ENCODE measurements at places on chromosomes 6 and 20.

DNA sequence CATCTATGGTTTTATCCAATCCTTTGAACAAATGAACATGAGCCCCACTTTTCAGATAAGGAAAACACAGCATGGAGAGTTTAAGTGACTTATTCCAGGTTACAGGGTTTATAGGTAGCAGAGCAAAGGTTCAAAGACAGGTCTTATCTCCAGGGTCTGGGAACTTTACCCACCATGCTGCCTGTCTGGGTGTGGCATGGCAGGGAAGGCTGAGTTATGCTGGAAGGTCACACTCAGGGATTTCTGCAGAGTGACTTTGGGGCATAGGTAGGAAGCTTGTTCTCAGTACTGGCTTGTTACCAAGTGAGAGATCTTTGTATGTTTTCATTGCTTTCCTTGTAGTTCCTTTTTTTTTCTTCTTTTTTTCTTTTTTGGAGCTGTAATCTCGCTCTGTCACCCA, 1.8 kb downstream of the ZNF831 start:
- no peak for DNase-seq

DNA sequence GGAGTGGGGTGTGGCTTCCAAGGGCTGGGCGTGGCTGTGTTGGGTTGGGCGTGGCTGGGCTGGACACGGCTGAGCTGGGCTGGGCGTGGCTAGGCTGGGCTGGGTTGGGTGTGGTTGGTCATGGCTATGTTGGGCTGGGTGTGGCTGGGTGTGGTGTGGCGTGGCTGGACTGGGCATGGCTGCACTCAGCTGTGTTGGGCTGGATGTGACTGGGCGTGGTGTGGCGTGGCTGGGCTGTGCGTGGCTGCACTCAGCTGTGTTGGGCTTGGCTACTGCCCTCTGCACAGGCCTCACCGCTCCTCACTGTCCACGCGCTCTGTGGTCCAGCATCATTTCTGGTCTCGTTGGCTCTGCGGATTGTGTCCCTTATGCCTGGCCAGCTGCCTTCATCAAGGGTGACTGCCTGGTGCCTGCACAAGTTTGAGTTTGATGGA, 43.5 kb upstream of the SLCO4A1 start:
- DNase-seq = no peak

GRCh38 chr6:27829453-27830211, 82.6 kb downstream of the OR2B2 start:
- no peak for DNase-seq

DNA sequence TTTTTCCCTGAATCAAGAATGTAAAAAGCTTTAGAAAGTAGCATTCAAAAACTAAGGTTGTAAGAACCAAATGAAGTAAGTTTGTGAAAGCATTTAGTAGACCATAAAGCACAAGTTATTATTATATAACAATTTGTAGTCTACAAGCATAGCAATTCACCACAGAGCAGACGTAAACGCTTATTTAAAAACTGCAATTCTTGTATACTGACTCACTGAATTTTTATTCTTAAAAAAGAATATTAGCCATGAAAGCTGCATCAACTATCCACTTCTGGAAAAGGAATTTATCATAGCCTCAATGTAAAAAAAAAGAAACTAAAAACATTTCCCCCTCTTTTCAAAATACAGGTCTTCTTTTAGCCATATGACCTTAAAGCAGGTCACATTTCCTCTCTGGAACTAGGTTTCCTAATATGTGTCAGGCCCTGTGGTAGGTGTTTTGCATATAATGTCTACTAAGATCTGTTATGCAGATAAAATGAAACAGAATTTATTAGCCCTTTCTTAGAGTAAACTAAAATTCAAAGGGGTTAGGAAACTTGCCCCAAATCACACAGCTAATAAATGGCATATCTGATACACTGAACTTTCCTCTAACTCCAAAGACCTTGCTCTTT, 2.1 kb downstream of the MAP3K7 start:
- DNase-seq = no peak

- no peak for DNase-seq
These were observed at the start of gene ADGB for GRCh38 chr6:146598772-146599405. Gene ADGB (plus strand): TSS chr6:146598972. CDS start chr6:146599041, 69 bp downstream.

DNA sequence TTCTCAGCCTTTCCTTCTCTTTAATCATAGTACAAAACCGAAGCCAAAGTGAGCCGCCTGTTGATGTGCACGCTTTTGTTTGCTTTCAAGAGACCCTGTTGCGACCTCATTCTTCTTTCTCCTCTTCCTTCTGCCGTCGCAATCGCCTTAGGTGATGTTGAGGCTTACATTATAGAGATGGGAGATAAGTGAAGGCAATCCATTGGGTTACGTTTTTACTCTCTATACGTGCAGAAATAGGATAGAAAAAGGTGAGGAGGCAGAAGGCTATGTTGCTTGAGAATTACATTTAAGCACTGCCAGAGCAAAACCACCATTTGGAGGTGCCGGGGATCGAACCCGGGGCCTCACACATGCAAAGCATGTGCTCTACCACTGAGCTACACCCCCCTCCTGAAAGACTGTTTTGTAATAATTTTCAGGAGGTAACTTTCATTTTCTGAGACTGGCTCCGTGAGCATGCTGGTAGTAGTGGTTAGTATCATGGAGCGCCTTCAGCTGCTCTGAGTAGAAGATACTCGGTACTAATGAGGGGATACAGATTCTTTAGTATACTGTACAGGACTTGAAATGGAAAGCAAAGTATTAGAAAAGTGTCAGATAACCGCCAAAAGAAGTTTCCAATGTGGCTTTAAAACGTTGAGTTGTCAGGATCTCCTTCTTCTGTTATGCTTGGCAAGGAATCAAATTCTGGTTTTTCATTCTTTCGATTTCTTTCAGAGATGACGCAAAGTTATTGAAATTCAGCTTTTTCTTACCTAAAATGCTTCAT, 165.6 kb downstream of the TRIM27 start:
- DNase-seq = no peak

- DNase-seq = no peak
These were observed 193.3 kb downstream of the PHACTR1 start for GRCh38 chr6:12909833-12910232.

DNA sequence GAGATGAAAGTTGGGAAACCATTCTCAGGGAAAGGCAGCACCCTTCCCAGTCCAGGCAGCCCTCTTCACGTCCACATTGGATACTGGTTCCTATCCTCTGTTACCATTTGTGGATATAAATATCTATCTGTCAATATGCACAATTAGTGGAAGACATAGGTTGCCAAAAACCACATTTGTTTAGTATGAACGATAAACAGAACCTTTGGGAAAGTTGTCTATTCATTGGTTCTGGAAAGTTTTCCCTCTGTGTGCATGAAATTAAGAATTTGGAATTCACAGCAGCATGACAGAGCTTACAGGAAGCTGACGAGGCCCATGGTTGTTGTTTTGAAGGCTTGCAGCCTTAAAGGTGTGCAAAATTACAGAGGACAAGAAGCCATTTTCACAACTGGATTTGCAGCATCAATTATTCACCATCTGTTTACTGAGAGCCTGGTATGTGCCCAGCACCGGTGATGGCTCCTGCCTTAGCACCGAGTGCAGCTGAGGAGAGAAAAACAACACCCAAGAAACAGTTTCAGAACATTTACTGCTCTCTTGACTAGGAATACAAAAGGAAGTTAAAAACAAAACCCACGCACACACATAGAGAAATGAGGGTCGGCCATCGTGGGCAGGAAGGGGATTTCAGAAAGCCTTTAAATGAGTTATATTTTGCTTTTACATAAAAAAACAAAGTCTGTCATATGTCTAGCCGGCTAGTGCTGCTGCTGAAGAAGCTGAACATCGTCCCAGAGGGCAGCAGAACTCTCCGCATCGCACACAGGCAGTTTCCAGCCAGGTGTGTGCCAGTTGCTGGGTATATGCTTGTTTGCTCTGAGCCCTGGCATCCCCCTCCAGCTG, 319.6 kb downstream of the FARS2 start:
- peak; percentile 18 for DNase-seq

GRCh38 chr20:56608376-56608775, 20.7 kb upstream of the TFAP2C start:
- DNase-seq = no peak

DNA sequence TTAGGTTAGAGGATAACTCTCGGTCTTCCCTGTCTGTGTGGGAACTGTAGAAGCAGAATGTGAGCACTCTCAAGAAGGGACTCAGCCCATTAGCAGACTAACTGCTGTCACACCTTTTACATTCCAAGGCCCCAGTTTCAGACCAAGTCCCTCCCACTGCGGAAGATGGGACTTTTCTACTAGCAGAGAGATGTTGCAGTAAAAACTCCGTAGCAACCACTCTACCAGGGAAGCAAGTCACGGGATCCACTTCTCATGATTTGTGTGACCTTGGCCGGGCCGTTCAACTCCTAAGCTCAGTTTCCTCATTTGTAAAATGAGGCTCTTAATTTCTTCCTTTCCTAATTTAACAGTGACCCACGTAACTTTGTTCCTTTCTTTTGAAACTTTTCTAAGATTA, 77.1 kb upstream of the SLC4A11 start:
- no peak for DNase-seq

- no peak for DNase-seq
These were observed 5.9 kb downstream of the HSPA12B start for GRCh38 chr20:3738111-3739053.

GRCh38 chr6:135434991-135435390, 62.5 kb downstream of the AHI1 start:
- no peak for DNase-seq

GRCh38 chr6:140174524-140174923, 800.1 kb upstream of the CITED2 start:
- no peak for DNase-seq

GRCh38 chr6:159979136-159979874, 10.4 kb downstream of the IGF2R start:
- DNase-seq = peak; percentile 55

- DNase-seq = no peak
These were observed 10.8 kb upstream of the SNHG17 start for GRCh38 chr20:38445901-38446425.

DNA sequence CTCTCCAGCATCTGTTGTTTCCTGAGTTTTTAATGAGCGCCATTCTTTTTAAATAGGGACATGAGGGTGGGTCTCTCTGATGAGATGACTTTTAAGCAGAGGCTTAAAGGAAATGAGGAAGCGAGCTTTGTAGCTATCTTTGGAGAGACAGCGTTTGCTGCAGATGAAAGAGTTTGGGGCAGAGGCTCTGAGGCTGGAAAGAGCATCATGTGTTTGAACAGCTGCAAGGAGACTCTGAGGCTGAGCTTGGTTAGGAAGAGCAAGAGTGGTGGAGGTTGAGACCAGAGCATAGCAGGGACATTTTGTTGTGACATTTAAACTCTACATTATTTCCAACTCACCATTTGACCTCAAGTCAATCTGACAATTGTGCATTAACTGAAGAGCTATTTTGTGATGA, 38.3 kb upstream of the TMX4 start:
- DNase-seq = no peak

GRCh38 chr20:51360451-51361201, 181.9 kb downstream of the NFATC2 start:
- no peak for DNase-seq

DNA sequence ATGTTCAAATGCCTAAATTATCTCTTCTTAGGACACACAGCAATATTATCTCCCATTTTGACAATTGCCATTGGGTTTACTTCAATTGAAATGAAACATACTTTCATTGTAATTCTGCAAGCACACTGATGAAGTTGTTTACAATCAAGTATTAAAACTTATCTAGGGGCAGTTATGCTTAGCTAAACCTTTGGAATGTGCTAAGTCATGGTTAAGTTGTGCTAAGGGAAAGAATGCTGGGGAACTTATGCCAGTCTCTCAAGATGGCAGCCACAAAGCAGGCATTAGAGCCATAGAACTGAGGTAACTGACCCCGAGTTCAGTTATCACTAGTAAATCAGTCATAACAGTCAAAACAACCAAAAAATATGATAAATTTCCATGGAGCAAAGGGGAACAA, 59.1 kb upstream of the NT5E start:
- no peak for DNase-seq

- DNase-seq = peak; percentile 20
These were observed 267.9 kb downstream of the ADGRG6 start for GRCh38 chr6:142569676-142570075.

GRCh38 chr6:166573511-166574216, 12.8 kb downstream of the RAMACL start:
- no peak for DNase-seq

GRCh38 chr20:45405571-45406259, 2.4 kb upstream of the DBNDD2 start:
- DNase-seq = no peak

DNA sequence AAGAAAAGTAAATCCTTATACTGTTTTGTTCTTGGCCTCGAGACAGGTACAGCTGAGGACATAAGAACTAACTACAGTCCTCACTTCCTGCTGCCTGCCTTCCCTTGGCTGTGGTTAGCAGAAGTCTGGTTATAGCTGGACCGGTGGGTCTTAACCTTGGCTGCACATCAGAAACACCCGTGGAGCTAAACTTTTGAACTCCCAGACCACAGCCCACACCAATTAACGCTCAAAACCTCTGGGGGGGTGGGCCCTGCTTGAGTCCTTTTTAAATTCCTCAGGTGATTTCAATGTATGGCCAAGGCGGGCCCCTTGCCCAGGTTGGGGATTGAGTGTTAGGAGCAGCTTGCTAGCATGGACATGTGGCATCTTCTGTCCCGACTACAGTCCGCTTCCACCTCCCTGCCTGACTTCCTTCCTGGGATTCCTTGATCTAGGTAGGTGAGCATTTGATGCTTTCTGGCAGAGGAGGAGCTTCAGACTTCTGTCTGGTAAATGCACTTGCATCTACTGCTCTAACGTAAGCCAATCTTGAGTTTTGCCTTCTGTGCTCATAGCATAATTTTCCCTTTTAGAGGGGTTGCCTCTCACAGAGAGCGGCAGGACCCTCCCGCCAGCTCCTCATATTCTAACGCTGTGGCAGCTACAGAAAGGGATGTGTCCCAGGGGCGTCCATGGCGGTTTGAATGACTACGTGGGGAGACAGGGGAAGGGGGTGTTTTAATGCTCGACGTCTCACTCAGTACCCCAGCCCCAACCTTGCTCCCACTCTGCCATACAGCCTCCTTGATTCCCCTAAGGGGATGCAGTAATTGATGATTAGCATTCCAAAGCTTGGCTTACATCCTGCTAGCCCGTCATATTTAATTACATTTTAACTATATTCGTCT, 390.1 kb downstream of the ZFAND3 start:
- DNase-seq = no peak

GRCh38 chr6:166613027-166613426, 14.0 kb downstream of the RPS6KA2 start:
- no peak for DNase-seq

GRCh38 chr6:24251339-24251738, 106.5 kb downstream of the DCDC2 start:
- DNase-seq = no peak

GRCh38 chr6:16564436-16564835, 196.8 kb downstream of the ATXN1 start:
- no peak for DNase-seq

GRCh38 chr6:14921170-14921569, 324.7 kb upstream of the JARID2 start:
- no peak for DNase-seq

GRCh38 chr6:41182069-41183034, 18.6 kb downstream of the TREML2 start:
- DNase-seq = peak; percentile 59

Measured in CD4-positive, alpha-beta T cell treated with Interleukin-6 for 4 hours (primary cell).